ENCODE measurements at places on chromosomes 2 and 18. TPM values are rescaled to one million over a fixed set of nuclear protein-coding genes. Genes with fewer than 3 reads are reported as not detected.
A peak's percentile ranks its signal among the peaks of the same experiment; 100 is the strongest.

Gene IL18R1
- 1.5 TPM for total RNA-seq

Gene GAREM1
- 9.4 TPM for total RNA-seq

Gene MOCOS
- 0.66 TPM for total RNA-seq

Gene HOXD10
- 0.94 TPM for total RNA-seq

Gene DOK6
- 5.7 TPM for total RNA-seq

Gene NPPC
- 0.72 TPM for total RNA-seq

Gene RUFY4
- 0.35 TPM for total RNA-seq

Gene CPLX4
- total RNA-seq, result not detected

Gene TEKT4
- total RNA-seq, result not detected

Gene CSRNP3
- 8.5 TPM for total RNA-seq

Gene GPR45
- not detected for total RNA-seq

Gene NOSTRIN
- total RNA-seq, result 0.42 TPM

Gene RNF149
- 36.3 TPM for total RNA-seq

Gene CAVIN2
- not detected for total RNA-seq

Gene TRAK2
- 14.4 TPM for total RNA-seq

Gene FBXO48
- 1.9 TPM for total RNA-seq

Gene LAMA1
- total RNA-seq, result 164 TPM

Gene DDX1
- 98.6 TPM for total RNA-seq

Gene LYG1
- 0.55 TPM for total RNA-seq

- H3K27ac ChIP-seq, result no peak overlapping the region
- H3K36me3 ChIP-seq, result no peaks in the 10 kb centered on the region
- no peak overlapping the region for H3K4me3 ChIP-seq
- no peaks in the 10 kb centered on the region for H3K4me1 ChIP-seq
- peaks cover 18% of the 10 kb centered on the region for H3K27me3 ChIP-seq
Measured at GRCh38 chr2:45892425-45892745, 240.9 kb downstream of the PRKCE start.

- peaks cover 85% of the 10 kb centered on the region for H3K36me3 ChIP-seq
- no peak for DNase-seq
- H3K27me3 ChIP-seq, result no peaks in the 10 kb centered on the region
- no peaks in the 10 kb centered on the region for H3K4me1 ChIP-seq
- H3K27ac ChIP-seq, result no peak overlapping the region
- no peak overlapping the region for H3K4me3 ChIP-seq
Measured at GRCh38 chr2:32484937-32485336, 128.1 kb downstream of the BIRC6 start.

DNA sequence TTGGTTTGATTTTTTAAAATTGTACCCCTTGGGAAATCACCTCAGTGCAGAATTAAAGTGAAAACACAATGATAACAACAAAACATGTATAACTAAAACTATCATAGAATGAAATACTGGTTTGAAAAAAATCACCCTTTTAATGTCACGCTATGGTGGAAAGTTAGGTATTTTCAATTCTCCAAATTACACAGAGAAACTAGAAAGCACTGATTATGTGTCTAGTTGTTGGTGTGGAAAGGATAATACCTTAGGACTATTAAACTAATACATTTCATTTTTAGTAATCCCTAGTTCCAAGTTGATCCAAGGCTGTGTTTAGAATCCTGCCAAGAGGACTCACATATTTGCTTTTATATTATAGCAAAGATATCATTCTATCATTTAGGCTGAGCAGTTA is 71.2 kb downstream of the NUP35 start:
- no peak overlapping the region for H3K27ac ChIP-seq
- no peak overlapping the region for H3K4me3 ChIP-seq
- H3K4me1 ChIP-seq, result peaks cover 5% of the 10 kb centered on the region
- H3K36me3 ChIP-seq, result peaks cover 6% of the 10 kb centered on the region

- no peaks in the 10 kb centered on the region for H3K36me3 ChIP-seq
- H3K4me1 ChIP-seq, result no peaks in the 10 kb centered on the region
- H3K27ac ChIP-seq, result no peak overlapping the region
Measured at GRCh38 chr2:80530442-80531064, 226.0 kb upstream of the LRRTM1 start.

- no peaks in the 10 kb centered on the region for H3K4me1 ChIP-seq
- H3K27me3 ChIP-seq, result no peaks in the 10 kb centered on the region
- no peak overlapping the region for H3K27ac ChIP-seq
- no peaks in the 10 kb centered on the region for H3K36me3 ChIP-seq
- DNase-seq, result no peak
Measured at GRCh38 chr2:205868773-205869333, 186.6 kb downstream of the NRP2 start.

- no peaks in the 10 kb centered on the region for H3K36me3 ChIP-seq
- no peak overlapping the region for H3K4me3 ChIP-seq
- DNase-seq, result no peak
- H3K27ac ChIP-seq, result no peak overlapping the region
- H3K4me1 ChIP-seq, result peaks cover 7% of the 10 kb centered on the region
Measured at GRCh38 chr2:61993422-61994024, 88.0 kb downstream of the COMMD1 start.

DNA sequence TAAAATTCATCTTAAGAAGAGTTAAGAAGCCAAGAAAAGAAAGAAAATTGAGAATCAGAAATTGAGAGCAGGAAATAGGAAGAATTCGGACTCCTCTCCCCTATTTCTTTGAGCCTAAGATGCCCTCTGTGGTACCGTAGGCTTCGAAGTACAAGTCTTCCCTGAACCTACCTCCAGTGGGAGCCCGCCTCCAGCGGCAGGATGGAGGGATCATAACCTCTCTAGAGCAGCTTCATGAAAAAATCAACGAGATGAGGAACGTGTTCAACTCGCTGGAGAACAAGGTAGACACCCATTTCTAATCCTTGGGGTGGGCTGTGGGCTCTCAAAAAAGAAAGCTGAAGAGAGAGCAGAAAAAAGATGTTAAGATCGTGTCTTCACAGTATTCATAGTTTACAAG is 36.3 kb downstream of the ARHGEF33 start:
- no peaks in the 10 kb centered on the region for H3K4me1 ChIP-seq
- H3K27ac ChIP-seq, result no peak overlapping the region
- H3K4me3 ChIP-seq, result no peak overlapping the region
- DNase-seq, result peak; percentile 74

- H3K27me3 ChIP-seq, result no peaks in the 10 kb centered on the region
- no peak for DNase-seq
- peaks cover 44% of the 10 kb centered on the region for H3K36me3 ChIP-seq
- H3K4me3 ChIP-seq, result no peak overlapping the region
Measured at GRCh38 chr2:216465579-216466195, 33.0 kb upstream of the RPL37A start.

- H3K4me1 ChIP-seq, result peaks cover 2% of the 10 kb centered on the region
- H3K27me3 ChIP-seq, result no peaks in the 10 kb centered on the region
- H3K36me3 ChIP-seq, result no peaks in the 10 kb centered on the region
Measured at GRCh38 chr2:16223161-16223840, 283.0 kb downstream of the MYCN start.

GRCh38 chr2:195695002-195695631 is 38.1 kb downstream of the SLC39A10 start:
- no peaks in the 10 kb centered on the region for H3K4me1 ChIP-seq
- H3K27me3 ChIP-seq, result no peaks in the 10 kb centered on the region
- peak; percentile 91 for DNase-seq
- H3K4me3 ChIP-seq, result no peak overlapping the region

DNA sequence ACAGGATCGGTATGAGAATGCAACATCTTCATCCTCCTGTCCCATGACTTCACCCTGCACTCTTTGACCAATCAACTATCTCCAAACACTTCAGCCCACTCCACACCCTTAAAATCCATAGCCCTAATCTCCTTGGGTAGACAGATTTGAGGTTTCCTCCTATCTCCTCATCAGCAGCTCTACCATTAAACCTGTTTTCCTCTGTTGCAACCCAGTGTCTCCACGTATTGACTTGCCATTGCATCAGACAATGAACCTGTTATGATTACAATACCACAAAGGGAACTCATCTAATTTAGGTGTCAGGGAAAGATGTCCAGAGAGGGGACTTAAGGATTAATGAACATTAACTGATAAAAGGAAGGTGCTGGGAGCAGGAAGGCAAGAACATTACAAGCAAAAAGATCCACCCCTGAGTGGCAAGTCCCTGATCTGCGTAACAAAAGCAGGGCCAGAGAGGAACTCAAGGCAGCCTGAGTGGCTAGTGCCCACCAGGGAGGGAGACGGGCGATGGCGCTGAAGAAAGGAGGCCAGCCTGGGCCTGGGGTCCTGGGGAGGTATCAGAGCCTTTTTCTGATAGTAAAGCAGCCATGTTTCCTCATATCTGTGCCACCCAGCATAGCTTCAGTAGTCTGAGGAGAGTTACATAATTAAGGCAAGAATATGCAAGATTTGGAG is 44.6 kb downstream of the AKAIN1 start:
- H3K4me1 ChIP-seq, result no peaks in the 10 kb centered on the region
- DNase-seq, result peak; percentile 56
- no peak overlapping the region for H3K4me3 ChIP-seq
- no peaks in the 10 kb centered on the region for H3K27me3 ChIP-seq
- no peak overlapping the region for H3K27ac ChIP-seq
- H3K36me3 ChIP-seq, result no peaks in the 10 kb centered on the region

DNA sequence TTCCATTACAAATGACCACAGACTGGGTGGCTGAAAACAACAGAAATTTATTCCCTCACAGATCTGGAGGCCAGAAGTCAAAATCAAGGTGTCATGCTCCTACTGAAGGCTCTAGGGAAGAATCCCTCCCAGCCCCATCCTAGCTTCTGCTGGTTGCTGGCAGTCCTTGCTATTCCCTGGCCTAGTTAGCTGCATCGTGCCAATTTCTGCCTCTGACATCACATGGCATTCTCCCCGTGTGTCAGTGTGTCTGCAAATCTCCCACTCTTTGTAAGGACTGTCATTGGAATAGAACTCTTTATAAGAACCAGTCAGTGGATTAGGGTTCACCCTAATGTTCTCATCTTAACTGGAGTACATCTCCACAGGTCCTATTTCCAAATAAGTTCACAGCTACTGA is 30.5 kb upstream of the NCKAP5 start:
- peaks cover 100% of the 10 kb centered on the region for H3K27me3 ChIP-seq
- no peak for DNase-seq
- no peak overlapping the region for H3K4me3 ChIP-seq
- peak overlapping the region; percentile 99 for H3K27ac ChIP-seq
- no peaks in the 10 kb centered on the region for H3K36me3 ChIP-seq
- no peaks in the 10 kb centered on the region for H3K4me1 ChIP-seq

- no peaks in the 10 kb centered on the region for H3K4me1 ChIP-seq
- no peak overlapping the region for H3K27ac ChIP-seq
- H3K36me3 ChIP-seq, result no peaks in the 10 kb centered on the region
- H3K27me3 ChIP-seq, result no peaks in the 10 kb centered on the region
- no peak overlapping the region for H3K4me3 ChIP-seq
Measured at GRCh38 chr2:80591233-80591632, 286.7 kb upstream of the LRRTM1 start.

DNA sequence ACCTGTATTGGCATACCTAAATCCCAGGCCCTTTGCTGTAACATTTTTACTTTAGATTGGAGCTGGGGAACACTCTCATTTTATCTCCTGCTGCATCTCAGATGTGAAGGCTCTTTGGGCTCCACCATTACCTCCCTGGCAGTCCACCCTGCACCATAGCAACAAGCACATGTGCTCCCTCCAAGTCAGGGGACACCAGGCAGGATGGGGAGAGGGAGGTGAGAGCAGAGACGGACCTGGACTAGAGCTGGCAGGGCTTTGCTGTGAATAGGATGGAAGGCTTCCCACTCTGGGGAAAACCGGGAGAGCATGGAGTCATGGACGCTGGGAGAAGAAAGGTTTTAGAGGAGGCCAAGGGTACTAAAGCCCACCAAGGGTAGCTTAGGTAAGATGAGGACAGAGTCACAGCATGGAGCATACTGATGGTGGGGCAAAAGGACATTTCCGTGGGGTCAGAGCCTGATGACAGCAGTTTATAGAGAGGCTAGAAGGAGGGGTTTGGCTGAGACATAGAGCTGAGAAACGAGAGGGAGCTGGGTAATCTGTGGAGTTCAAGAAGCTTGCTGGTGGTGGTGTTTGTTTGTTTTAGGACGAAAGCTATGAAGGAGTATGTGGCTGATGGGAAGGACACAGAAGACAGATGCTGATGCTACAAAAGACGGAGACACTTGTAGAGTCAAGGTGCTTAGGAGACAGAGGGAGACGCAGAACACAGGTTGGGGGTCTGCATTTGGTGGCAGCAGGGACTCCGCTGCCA is 134.8 kb downstream of the COL6A3 start:
- DNase-seq, result no peak
- H3K27me3 ChIP-seq, result no peaks in the 10 kb centered on the region
- H3K4me3 ChIP-seq, result no peak overlapping the region
- H3K4me1 ChIP-seq, result no peaks in the 10 kb centered on the region
- H3K27ac ChIP-seq, result no peak overlapping the region

- H3K4me1 ChIP-seq, result no peaks in the 10 kb centered on the region
- no peak for DNase-seq
Measured at GRCh38 chr2:217573571-217573970, 429.2 kb downstream of the TNS1 start.

GRCh38 chr2:63796366-63796765 is 45.3 kb upstream of the UGP2 start:
- DNase-seq, result no peak
- H3K27ac ChIP-seq, result no peak overlapping the region
- H3K36me3 ChIP-seq, result no peaks in the 10 kb centered on the region
- H3K4me1 ChIP-seq, result no peaks in the 10 kb centered on the region
- H3K4me3 ChIP-seq, result no peak overlapping the region

GRCh38 chr2:160221391-160222276 is 21.6 kb upstream of the ITGB6 start:
- no peak for DNase-seq
- H3K36me3 ChIP-seq, result no peaks in the 10 kb centered on the region
- H3K27me3 ChIP-seq, result no peaks in the 10 kb centered on the region

GRCh38 chr2:231795525-231796327 is 9.5 kb downstream of the COPS7B start:
- no peak overlapping the region for H3K27ac ChIP-seq
- no peak for DNase-seq
- H3K36me3 ChIP-seq, result peaks cover 70% of the 10 kb centered on the region
- no peak overlapping the region for H3K4me3 ChIP-seq
- H3K27me3 ChIP-seq, result no peaks in the 10 kb centered on the region

- H3K36me3 ChIP-seq, result no peaks in the 10 kb centered on the region
- H3K4me3 ChIP-seq, result no peak overlapping the region
- DNase-seq, result no peak
- H3K27me3 ChIP-seq, result no peaks in the 10 kb centered on the region
- no peak overlapping the region for H3K27ac ChIP-seq
Measured at GRCh38 chr2:65018141-65018582, 29.0 kb downstream of the SLC1A4 start.

- H3K27me3 ChIP-seq, result peaks cover 17% of the 10 kb centered on the region
- no peaks in the 10 kb centered on the region for H3K4me1 ChIP-seq
- no peaks in the 10 kb centered on the region for H3K36me3 ChIP-seq
Measured at GRCh38 chr2:20934236-20934635, 109.6 kb downstream of the APOB start.

- DNase-seq, result no peak
- H3K36me3 ChIP-seq, result no peaks in the 10 kb centered on the region
- H3K27ac ChIP-seq, result no peak overlapping the region
- peaks cover 24% of the 10 kb centered on the region for H3K4me1 ChIP-seq
- no peaks in the 10 kb centered on the region for H3K27me3 ChIP-seq
Measured at GRCh38 chr2:218291318-218292047, 820 bp downstream of the TMBIM1 start.
